Hindlimb muscle (tissue), 1 donor: ENCODE measurements at places on chromosomes 3 and 15.

DNA sequence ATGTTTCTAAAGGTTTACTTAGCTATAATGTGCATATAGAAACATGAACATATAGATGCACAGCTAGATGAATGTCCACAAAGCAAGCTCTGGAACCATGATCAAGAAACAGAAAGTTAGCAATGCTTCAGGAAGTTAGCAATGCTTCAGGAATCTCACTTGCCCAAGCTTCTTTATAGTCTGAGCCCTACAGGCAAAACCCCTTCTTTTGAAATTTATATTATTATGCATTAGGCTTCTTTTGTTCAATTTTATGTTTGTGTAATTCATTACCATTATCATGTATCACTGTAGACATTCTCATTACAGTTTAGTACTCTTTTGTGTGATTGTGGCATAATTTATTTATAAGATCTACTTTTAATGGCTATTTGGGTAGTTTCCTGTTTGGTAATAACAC is 286.4 kb upstream of the BCHE start:
- no peak for DNase-seq

DNA sequence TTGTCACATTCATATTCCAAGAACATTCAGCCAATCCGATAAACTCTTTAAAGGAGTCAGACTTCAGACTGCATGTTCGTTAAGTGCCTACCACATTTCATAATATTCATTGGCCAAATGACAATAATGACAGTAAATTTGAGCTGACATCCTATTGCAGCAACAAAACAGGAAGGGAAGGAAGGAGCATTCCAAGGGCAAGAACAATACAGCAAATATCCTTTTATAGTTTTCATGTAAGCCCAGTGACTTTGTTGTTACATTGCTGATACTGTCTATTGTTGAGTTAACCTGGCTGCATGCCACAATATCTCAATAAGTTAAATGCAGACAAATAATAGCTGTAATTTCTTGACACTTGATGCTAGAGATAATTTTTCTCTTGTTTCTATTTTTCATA is 16.4 kb upstream of the CBLB start:
- DNase-seq, result no peak

- no peak for DNase-seq
Observed at GRCh38 chr3:192826214-192827006, 91.2 kb downstream of the MB21D2 start.

DNA sequence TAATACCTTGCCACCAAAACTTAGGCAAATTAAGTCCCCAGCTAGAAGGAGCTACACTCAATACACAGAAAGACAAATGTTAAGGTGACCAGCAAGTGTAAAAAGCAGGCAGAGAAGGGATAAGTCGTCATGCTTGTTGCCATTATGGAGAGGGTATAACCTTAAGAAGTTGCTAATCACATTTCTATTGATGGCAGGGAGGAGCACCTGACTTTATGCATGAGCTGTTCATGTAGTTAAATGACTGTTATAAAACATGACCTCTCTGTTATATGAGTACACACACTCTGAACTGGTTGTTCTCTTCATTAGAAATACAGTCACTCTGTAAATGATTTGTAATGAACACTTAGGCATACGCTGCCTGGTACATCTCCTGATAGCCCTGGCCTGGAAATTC is 6.6 kb upstream of the CCNL1 start:
- DNase-seq, result no peak

- no peak for DNase-seq
Observed at GRCh38 chr15:42728560-42728959, 8.4 kb downstream of the CDAN1 start.

DNA sequence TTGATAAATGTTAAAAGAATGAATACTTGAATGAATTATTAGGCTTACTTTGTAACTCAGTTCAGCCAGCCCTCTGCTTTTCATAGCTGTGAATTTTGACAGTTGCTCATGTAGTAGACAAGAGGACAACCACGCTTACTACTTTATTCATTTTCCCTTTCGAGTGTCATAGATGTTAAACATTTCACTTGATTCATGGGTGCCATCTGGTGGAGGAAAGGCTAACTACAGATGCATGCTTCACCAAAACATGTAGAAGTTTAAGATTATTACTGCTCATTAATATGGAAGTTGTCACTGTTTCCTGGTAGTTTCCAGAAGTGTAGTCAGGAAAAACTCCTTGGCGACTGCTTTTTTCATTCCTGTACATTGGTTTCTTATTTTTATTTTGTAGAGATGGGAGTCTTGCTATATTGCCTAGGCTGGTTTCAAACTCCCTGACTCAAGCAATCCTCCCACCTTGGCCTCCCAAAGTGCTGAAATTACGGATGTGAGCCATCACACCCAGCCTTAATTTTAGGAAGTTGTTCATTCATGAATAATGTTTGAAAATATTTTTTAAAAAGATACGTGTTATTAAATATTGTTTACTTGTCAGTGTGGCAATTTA is 163.2 kb downstream of the B3GALNT1 start:
- peak; percentile 77 for DNase-seq

DNA sequence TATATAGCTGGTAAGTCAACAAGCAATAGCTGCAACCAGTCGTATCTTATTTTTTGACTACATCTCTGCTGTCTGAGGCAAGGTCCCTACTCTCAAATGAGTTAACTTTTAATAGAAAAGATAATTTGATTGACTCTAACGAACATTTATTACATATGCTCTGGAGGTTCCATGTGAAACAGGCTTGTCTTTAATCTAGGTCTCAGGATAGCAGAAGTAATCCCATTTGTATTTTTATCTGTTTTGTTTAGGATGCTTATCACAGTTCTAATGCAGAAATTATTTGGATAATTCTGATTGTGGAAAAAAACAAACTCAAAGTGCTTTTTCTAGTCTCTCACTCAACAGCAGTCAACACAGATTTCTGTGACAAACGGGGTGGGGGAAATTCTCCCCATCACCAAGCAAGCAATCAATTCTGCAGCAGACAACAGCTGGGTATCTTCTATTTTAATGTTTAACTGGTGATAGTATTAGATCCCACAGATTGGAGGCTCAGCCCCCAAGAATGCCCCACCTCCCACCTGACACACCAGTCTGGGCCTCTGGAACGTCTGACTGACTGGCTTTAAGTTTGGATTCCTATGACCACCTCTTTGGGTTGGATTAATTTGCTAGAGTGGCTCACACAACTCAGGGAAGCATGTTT is 58.8 kb downstream of the ITPR1 start:
- DNase-seq, result no peak

DNA sequence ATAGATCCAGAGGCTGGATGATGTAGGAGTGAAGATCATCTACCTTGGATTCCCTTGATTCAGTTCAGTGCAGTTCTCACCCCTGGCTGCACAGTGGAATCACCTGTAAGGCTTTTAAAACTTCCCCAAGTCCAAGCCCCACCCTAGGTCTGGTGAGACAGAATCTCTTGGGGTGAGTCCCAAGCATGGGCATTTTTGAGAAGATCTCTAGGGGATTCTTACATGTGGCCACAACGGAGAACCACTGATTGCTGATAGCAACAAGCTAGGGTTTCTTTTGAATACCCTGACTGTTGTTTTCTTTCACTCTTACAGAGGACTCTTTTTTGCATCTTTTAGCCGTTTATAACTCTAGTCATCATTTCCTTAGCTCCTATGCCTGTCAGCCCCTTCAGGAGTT is 204.9 kb upstream of the RASGRP1 start:
- DNase-seq, result no peak

DNA sequence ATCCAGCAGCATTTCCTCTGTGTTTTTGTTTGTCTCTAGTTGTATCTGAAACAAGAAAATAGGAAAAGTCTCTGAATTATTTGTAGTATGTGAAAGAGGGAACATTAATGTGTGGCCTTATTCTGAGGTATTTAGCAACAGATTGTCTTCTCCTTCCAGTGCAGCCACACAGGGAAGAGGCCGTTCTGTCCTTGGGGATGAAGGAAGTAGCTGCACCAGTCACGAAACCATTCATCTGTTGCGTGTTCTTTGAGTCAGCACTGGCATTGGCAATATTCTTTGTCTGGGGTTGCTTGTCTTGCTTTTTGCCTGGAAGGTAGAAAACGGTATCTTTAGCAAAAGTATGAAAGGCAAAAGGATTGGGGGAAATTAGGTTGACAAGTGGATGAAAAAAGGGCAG is 91.6 kb downstream of the CDIN1 start:
- no peak for DNase-seq

DNA sequence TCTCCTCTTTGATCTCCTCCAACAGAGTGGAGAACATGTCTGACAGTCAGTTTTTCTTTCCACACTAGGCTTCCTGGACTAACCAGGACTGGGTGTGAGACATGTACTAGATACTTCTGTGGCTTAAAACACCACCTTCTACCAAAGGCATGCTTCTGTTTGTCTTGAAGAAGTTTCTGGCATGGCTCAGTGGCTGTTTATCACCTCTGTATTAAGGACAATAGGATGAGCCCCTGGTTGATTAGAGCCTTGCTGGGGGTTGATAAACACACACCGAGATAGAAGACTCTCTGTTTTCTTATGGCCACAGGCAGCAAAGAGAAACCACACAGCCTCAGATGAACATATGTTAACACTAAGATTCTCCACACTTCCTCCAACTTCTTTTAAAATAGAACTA is 40.5 kb downstream of the SV2B start:
- DNase-seq, result no peak

GRCh38 chr3:53892286-53892637 is 603 bp upstream of the SELENOK start:
- DNase-seq, result no peak

GRCh38 chr3:151974067-151974466 is 100.6 kb downstream of the SUCNR1 start:
- no peak for DNase-seq

DNA sequence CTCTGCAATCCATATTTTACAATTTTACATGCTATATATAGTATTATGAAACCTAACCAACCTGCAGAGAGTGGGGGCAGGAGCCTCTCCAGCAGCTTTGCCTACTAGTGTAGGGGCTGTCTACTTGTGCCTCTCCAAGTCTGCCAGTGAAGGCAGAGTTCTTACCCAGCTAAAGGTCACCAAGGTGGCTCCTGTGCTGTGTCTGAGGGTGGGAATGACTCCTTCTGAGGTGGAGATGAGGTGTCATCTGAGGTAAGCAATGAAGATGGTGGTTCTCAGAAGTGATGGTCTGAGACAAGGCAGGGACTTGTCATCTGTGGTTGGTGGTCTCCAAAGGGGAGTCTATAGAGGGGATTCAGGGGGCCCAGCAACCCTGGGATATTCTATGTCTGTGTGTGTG is 47.5 kb downstream of the SACM1L start:
- DNase-seq, result no peak

GRCh38 chr3:153087595-153088566 is 74.1 kb upstream of the RAP2B start:
- peak; percentile 11 for DNase-seq

DNA sequence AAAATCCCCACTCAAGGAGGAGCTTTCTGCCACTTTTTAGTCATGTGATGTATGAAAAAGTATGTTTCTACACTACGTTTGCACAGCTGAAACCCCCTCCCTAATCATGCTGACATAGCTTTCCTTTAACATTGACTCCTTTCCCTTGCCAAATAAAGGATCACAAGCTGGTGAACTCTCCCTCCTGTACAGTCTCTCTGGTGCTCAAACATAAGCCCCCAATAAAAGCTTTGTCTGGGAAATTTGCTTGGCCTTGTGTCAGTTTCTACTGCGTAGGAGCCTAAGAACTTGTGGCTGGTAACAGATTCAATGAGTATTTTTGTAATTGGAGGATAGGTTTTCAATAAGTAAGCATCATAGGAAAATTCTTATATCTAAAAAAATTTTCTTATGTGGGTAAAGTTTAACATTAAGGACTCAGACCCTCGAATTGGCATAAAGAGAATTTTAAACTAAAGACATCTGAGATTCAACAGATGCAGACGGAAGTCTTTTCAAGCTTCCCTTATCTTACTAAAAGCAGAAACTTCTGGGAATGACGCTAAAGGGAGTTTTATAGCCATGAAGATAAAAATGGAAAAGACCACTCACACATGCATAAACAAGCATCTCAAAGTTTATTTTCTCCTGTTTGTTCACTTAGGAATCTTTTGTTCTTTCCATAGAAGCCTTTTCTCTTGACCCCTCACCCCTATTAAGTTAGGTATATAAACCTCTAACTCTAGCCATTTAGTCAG is 44.1 kb upstream of the P2RY1 start:
- no peak for DNase-seq

- no peak for DNase-seq
Observed at GRCh38 chr3:124131580-124131979, 139.7 kb upstream of the ROPN1 start.

- DNase-seq, result no peak
Observed at GRCh38 chr3:52547143-52547542, 10.7 kb downstream of the UQCC5 start.

- DNase-seq, result no peak
Observed at GRCh38 chr3:145448436-145448835, 712.5 kb downstream of the PLOD2 start.

- DNase-seq, result no peak
Observed at GRCh38 chr15:38555686-38556334, 8.8 kb downstream of the RASGRP1 start.

DNA sequence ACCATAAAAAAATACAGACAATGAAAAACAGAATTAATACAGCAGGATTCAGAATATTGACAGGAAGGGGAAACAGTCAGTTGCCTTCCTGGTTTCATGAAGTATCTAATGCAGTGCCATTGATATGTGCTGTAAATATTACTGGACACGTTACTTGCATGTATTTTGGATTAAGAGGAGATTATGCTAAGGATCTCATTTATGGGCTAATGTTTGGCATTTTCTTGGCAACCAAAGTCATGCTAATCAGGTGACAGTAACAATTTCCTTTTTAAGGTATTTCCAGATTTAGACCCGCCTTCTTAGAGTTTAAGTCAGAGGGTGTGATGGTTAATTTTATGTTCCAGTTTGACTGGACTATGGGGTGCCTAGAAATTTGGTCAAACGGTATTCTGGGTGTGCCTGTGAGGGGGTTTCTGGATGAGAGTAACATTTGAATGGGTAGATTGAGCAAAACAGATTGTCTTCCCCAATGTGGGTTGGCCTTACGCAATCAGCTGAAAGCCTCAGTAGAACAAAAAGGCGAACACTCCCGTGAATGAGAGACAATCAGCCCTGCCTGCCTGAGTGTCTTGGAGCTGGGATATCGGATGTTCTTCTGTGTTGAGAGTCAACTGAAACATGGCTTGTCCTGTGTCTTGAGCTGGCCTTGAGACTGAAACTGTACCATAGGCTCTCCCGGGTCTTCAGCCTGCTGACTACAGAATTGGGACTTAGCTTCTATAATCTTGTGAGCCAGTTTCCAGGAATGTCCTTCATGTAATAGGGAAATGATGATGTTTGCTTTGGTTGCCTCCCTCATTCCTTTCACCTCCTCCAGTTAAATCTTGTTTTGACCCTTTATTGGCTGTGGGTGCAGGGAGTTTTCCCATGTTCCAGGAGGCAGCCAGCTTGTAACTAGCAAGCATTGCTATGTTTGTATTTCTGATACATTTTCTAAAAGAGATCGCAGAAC is 10.5 kb downstream of the SQOR start:
- no peak for DNase-seq
